Kidney epithelial cell (primary cell): ENCODE measurements at places on chromosomes 7 and 10.
A peak's percentile ranks its signal among the peaks of the same experiment; 100 is the strongest.

DNA sequence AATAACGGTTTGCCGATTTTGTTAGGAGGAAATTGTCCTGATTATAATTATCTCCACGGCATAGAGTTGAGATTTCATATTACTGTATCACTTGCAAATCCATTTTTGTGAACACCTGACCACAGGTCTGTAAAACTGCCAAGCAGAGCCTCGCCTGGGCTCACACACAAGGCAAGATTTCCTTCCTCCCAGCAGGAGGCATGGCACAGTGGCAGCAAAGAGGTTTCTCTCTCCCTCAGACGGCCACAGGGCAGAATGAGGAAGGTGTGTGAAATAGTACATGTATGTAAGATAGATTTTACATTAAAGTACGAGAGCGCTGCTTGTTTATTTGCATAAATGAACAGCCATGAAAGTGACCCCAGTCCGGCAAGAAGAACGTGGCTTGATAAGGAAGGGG is 130.1 kb downstream of the CELF2 start:
- DNase-seq = no peak

DNA sequence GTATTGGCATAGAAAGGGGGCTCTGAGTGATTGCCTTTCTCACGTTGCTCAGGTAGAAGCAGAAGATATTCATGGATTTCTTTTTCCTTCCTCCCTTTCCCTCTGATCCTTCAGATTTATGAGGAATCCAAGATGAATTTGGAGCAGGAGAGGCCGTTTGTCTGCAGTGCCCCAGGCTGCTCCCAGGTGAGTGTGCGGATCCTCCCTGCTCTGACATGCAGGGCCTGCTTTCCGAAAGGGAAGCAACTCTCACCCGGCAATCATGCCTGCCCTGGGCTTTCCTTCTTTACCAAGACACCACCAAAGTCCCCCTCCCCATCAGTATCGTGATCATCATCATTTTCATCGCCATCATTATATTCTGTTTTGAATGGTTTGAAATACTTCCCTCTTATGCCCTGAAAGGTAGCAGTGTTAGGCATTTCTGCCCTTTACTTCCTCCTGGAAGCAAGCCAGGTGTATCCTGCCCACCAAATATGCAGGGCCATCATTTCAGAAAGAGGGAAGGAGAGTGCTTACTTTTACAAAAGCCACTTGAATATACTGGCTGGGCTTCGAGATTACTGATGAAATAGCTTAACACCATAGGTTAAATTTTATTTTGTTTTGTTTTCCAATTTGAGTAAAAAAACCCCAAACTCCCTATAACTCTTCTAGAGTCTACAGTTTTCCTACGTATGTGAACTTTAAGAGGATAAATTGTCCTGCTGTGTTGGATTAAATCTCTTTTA is 75.9 kb downstream of the CREB5 start:
- no peak for DNase-seq

GRCh38 chr10:94123258-94123995 is 129.7 kb downstream of the PLCE1 start:
- peak; percentile 41 for DNase-seq

GRCh38 chr7:136136906-136137454 is 159.8 kb upstream of the MTPN start:
- no peak for DNase-seq

DNA sequence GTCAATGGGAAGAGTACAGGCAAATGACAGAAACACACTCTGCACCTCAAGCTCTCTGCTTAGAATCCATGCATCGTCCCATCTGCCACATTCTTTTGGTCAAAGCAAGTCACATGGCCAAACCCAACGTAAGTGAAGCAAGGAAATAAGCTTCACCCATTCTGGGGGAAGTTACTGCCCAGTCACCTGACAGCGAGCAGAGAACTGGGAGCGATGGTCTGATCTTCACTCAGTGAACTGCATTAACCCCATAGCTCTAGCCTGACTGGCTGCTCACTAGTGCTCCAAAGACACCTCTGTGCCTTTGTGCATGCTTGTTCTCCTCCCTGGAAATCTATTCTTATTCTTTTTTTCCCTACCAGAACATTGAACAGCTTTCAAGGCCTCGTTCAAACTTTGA is 89.9 kb downstream of the APBB1IP start:
- DNase-seq = no peak

GRCh38 chr7:140624392-140625191 is 16.0 kb downstream of the DENND2A start:
- no peak for DNase-seq

DNA sequence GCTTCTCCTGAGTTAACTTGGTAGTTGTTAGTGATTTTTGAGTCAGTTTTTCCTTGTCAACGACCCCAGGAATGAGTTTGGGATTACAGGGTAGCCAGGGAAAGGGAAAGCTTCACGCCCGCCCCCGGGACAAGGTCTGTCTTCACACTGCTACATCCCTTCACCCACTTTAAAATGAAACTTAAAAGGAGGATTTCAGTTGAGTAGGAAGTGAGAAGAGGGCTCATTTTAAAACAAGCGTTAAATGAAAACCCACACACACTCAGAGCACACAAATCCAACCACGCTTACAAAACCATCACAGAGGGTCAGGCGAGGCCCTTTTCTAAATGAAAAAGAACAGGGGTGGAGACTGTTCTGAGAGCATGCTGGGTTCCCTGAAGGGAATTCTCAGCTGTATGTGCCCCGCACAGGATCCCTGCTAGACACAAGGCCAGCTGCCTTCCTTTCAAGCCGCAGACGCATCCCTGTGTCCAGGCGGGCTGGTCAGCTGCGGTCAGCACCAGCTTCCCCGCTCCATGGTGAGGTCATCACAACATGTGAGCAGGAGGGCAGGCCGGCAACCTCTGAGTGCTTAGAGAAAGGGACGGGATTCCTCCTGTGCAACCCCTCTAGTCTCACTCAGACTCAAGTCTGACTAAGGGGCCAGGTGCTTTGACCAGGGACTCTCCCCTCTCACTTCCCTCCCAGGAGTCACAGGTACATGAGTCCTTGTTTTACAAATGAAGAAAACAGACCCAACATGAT is 111.8 kb downstream of the EGFR start:
- DNase-seq = peak; percentile 86

DNA sequence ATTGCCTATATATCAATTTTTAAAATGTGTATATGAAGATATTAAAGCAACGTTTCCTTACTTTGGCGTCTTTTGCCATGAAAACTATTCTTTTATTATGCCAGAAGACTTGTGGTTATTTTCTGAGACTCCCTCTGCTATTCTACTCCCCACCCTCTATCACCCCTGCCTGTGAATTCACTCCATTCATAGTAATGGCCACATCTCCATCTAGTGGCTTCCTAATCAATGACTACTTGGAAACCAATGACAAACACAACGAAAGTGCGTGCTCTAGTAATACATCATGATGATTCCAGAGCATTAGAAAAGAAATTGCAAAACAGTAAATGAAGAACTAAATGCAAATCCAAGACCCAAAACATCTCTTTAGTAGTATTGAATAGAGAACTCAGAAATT is 186.7 kb upstream of the HGF start:
- no peak for DNase-seq

DNA sequence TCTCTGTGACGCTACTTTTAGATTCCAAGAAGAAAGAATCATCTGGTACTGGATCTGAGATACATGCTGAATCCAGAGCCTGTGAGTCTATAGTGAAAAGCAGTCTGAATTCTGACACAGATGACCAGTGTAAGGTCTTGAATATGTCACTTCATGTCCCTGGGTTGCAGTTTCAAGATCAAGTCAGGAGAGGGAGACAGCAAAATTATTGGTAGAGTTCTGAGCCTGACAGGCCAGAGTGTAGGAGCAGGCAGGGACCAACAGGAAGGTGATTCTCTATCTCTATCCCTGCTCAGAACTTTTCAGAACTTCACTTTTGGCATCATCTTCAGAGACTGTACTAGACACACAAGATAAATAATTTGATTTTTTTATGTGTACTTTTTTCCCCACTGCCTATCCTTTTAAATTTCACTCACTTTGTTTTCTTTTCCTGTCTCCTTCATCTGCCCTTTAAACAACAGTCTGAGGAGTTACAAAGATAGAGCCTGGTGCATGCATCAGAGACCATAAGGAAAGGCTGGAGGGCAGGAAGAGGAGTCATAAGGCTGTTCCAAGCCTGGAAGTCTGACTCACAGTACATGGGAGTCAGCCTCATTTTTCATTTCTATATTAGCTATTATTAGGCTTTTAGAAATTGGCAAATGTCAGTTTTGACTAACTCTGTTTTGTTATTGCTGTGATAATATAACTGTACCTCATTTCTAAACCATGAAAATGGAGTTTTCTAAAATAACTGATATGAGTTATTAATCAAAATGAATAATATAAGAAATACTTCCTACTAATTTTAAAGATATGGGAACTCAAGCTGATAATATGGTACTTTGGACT is 120.2 kb upstream of the TMEM229A start:
- DNase-seq = no peak

- DNase-seq = no peak
Measured at GRCh38 chr7:11969643-11970042, 137.6 kb upstream of the THSD7A start.

DNA sequence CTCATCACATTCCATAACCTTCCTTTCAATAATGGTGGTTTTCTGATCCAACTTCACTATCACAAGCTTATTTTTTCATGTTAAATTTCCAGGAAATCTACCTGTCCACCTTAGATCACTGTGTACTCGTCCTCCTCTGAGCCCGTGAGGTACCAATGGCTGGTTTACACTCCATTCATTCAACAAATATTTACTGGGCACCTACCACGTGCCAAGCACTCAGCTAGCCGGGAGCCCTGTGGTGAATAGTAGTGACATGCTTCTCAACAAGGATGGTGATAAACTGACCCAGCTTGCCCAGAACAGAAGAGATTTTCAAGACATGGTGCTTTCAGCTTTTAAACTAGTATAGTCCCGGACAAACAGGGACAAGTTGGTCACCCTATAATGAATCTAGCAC is 98.2 kb downstream of the FAM204A start:
- no peak for DNase-seq
